ENCODE measurements at places on chromosomes 13 and 19.
A peak's percentile ranks its signal among the peaks of the same experiment; 100 is the strongest.

GRCh38 chr13:52399708-52400107 is 6.3 kb downstream of the THSD1 start:
- DNase-seq = no peak

DNA sequence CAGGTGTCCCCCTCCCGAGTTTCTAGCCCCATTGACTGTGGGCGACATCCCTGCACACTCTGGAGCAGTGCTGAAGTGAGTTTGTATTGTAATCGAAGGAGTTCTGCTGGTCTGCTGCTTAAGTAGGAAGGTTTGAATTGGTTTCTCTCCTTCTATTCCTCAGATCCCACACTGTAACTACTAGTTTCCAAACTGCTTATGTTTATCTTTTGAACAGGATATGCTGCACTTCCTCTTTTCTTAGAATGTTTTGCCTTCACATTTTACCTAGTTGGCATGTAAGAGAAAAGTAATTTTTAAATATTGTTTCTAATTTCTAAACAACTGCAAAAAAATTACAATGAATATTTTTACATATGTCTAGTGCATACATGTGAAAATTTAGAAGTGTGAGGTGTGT is 511.8 kb downstream of the KLF12 start:
- no peak for DNase-seq

GRCh38 chr19:18457483-18458331 is 19.8 kb upstream of the ISYNA1 start:
- no peak for DNase-seq

- DNase-seq = no peak
Observed at GRCh38 chr13:38385153-38385891, 35.7 kb downstream of the UFM1 start.

- DNase-seq = no peak
Observed at GRCh38 chr13:77267362-77267761, 59.5 kb downstream of the MYCBP2 start.

GRCh38 chr13:40376296-40376849 is 290.1 kb downstream of the FOXO1 start:
- DNase-seq = no peak

DNA sequence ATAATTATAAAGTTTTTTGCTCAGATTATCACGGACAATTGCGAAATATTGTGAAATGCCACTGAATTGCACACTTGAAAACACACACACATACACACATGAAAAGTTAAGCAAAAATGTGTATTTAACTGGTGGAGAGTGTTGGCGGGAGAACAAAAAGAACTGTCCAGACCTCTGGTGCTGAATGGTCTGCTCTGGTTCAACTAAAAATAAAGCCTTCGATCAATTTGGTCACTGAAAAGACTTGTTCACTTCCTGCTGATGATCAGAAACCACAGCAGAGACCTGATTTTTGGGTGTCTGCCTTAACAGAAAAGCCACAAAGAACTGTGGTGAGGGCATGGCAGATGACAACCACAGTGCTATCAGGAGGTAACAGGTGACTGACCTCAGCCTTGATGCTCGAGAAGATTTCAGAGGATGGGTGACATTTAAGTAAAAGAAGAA is 4.0 kb upstream of the IGFL1 start:
- no peak for DNase-seq

DNA sequence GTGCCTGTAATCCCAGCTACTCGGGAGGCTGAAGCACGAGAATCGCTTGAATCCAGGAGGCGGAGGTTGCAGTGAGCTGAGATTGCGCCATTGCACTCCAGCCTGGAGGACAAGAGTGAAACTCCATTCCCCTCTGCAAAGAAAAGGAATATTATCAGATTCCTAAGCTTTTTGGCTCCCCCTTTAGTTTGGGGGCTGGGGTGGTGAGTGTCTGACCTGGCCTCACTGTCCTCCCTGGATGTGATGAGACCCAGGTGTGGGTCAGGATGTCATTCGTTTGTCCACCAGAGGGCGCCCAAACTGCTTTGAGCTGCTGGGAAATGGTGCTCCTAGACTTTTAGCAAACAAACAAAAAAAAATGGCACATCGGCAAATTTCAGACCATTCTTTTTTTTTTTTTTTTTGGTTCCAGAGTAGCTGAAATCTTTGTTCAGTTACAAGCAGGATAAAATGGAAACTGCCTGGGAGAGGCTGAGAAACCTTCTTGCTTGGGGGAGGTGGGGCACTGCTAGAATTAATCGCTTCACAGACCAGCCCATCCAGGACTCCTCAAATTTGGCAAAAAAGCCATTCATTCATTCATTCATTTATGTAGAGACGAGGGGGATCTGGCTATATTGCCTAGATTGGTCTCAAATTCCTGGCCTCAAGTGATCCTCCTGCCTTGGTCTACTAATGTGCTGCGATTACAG is 29.4 kb downstream of the SPC24 start:
- peak; percentile 19 for DNase-seq

- DNase-seq = no peak
Observed at GRCh38 chr19:45825917-45826893, 11.1 kb upstream of the RSPH6A start.

- DNase-seq = peak; percentile 79
Observed at GRCh38 chr19:1566392-1567115, 1.6 kb downstream of the MEX3D start.

GRCh38 chr13:48431431-48431830 is 18.5 kb upstream of the LPAR6 start:
- no peak for DNase-seq

DNA sequence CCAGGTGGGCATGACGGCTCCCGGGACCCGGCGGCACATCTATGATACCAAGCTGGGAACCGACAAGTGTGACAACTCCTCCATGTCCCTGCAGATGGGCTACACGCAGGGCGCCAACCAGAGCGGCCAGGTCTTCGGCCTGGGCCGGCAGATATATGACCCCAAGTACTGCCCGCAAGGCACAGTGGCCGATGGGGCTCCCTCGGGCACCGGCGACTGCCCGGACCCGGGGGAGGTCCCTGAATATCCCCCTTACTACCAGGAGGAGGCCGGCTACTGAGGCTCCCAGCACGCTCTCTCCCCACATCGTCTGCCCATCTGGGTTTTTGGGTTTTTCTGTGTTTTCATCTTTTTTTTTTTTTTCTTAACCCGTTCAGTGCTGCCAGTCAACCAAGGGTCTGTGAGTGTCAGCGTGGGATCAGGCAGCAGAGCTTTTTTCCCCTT is 2.3 kb upstream of the ABCA7 start:
- DNase-seq = no peak

GRCh38 chr19:32206065-32206464 is 139.3 kb upstream of the ZNF507 start:
- DNase-seq = no peak

DNA sequence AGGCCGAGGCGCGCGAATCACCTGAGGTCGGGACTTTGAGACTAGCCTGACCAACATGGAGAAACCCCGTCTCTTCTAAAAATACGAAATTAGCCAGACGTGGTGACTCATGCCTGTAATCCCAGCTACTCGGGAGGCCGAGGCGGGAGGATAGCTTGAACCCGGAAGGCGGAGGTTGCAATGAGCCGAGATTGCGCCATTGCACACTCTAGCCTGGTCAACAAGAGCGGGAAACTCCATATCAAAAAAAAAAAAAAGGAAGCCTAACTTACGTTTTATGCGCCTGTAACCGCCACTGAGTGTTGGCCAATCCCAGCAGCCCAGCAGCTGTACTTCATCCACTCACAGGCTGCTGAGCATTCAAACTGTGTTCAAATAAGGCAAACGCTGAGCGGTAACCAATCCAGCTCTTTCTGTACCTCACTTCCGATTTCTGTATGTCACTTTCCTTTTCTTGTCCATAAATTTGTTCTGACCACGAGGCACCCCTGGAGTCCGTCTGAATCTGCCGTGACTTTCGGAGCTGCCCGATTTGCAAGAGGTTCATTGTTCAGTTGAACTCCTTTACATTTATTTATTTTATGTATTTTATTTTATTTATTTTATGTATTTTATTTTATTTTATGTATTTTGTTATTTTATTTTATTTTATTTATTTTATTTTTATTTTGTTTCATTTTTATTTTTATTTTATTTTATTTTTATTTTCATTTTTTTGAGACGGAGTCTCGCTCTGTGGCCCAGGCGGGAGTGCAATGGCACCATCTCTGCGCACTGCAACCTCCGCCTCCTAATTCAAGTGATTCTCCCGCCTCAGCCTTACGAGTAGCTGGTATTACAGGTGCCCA is 18.2 kb downstream of the DPRX start:
- DNase-seq = no peak

- DNase-seq = no peak
Observed at GRCh38 chr19:8208119-8208921, 850 bp upstream of the CERS4 start.

- no peak for DNase-seq
Observed at GRCh38 chr13:102852556-102852955, 6.7 kb downstream of the ERCC5 start.

GRCh38 chr19:4077007-4077374 is 10.3 kb upstream of the ZBTB7A start:
- DNase-seq = no peak

- peak; percentile 38 for DNase-seq
Observed at GRCh38 chr19:54325194-54325621, 12.2 kb upstream of the LILRA5 start.

DNA sequence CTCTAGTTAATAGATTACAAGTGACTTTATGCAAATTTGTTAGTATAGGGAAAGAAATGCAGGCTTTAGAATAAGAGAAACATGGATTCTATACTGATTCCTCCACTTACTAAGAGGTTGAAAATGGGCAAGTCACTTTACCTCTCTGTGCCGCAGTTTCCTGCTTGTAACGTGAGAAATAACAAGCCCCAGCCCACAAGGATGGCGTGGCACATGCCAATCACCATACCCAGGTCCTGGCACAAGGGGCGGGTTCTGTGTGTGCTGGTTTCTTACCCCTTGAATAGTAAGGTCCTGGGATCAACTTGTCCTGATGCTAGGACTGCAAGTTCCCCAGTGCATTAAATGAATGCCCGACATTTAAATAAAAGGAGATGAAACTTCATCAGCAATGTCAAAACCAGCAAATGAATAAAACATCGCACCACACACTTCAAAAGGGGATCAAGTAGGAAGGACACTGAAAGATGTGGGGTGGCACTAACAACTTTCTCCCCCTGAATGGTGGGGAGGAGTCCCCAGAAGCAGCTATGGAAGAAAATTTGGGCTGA is 7.9 kb upstream of the SIGLEC9 start:
- DNase-seq = no peak

DNA sequence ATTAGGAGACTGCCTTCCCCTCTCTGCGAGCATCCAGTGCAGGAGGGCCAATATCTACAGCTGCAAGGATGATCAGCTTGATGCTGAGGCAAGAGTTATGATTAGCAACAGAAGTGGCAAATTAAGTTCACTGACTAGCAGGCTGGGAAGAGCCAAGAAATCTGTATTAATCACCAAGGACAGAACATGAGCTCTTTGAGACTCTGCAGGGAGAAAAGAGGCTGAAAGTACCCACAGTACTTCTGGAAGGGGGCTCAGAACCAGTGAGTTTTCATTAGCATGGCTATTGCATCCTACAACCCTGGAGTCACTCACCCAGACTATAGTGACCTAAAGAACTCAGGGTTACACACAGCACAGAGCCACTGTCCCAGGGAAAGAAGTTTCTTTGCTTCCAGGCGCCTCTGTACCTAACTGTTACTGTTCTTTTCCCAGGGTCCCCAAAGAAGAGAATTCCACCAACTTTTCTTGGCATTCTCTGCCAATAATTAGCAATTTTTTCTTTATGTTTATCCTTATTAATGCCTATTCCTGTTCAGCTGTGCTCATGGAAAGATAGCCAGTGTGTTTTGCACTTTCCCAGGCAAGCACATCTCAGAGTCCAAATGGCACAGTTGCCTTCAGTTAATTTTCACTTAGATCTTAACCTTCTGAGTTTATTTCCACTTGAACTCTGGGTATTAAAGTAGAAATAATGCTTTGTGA is 25.8 kb upstream of the MEDAG start:
- DNase-seq = no peak

DNA sequence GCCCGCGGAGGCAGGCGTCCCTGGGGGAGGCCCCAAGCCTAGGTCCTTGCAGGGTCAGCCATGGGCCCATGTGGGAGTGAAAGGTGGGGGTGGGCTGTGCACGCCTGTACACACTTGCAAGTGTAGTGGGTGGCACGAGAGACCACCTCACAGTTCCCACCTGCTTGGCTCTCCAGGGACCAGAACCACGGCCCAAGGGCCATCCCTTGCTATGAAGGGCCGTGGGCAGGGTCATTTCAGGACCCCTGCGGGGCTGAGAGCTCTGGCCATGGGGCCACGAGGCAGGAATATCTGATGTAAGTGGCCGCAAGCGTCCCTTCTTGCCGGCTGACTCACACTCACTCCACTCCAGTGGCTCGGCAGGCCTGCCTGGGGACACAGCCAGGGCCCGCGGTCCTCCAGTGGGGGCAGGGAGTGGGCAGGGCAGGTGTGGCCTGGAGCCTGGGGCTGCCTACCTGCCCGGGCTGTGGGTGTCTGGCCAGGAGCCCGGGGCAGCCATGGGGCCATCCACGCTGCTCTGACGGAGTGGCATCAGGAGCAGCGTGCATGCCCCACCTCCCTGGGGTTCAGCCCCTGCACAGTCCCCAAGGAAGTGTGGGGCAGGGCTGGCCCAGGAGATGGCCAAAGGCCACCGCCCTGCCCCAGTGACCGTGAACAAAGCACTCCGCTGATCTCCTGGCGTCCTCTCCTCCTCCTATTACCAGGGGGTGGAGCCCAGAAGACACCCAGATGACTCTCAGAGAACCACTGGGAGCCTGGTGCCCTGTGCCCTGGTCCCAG is 8.6 kb upstream of the MKNK2 start:
- peak; percentile 48 for DNase-seq

- DNase-seq = no peak
Observed at GRCh38 chr13:51825165-51825592, 19.8 kb downstream of the TMEM272 start.

DNA sequence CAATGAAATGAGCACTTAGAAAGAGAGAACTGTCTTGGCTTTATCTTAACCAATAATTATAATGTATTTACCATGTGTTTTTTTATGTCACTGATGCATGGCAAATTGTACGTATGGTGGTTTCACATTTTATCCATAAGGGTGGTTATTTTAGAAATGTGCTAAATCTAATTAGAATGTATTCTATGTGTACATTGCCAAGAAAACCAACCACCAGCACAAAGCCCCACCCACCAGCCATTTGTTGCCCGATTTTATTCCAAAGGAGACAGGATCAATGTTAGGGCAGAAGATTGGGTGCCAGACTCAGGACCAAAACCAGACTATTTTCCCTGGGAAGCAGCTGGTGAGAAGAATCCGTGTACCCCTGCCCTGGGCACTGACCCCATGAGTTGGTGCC is 63.0 kb upstream of the SOX1 start:
- DNase-seq = no peak
